ENCODE measurements at places on chromosomes 7 and 10.

DNA sequence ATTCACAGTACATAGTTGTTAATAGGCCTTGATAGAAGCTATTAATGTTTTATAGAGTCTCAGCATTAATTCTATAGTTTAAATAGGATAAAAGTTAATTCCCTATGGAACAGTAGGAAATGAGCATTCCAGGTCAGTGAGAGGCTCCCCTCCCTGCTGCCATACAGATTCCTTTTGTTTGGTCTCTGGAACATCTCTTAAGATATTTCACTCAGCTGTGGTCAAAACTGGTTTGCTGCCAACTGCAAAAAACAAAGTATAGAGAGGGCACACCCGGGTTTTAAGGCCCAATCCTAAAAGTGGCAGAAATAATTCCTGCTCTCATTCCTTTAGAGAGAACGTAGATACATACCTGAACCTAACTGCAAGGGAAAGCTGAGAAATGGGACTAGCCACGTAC is 51.3 kb downstream of the MDFIC start:
- DNase-seq: no peak

DNA sequence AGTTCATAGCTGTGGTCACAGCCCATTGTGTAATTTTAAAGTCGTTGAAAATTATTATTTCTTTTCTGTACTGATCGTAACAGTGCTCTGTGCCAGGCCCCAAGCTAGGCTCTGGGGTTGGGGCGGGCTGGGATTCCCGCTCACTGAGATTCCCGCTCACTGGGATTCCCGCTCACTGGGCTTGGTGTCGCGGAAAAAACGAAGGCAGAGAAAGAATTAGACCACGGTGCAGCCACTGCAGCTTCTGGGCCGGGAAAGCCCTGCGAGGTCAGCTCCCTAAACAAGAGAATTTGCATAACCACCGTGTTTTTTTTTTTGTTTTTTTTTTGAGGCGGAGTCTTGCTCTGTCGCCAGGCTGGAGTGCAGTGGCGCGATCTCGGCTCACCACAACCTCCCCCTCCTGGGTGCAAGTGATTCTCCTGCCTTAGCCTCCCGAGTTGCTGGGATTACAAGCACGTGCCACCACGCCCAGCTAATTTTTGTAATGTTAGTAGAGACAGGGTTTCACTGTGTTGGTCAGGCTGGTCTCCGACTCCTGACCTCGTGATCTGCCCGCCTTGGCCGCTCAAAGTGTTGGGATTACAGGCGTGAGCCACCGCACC is 31.2 kb downstream of the FOXK1 start:
- DNase-seq: no peak

GRCh38 chr10:133238466-133238804 is 780 bp downstream of the VENTX start:
- no peak for DNase-seq

DNA sequence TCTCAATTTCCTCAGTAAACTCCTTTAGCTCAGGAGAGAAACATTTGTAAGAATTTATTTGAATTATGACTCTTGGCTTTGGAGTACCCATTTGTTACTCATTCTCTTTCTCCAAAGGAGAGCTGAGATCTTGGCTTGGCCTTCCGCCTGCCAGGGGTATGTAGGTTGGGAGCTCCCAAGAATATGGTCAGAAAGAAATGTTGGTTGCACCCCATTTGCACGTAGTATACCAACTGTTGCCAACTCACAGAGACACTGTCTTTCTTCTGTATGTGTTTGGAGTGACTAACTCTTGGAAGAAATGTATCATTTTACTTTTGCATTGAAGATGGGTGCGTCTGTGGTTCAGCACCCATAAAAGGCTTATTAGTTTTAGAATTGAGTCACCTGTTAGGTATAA is 708.5 kb upstream of the SORCS1 start:
- no peak for DNase-seq

DNA sequence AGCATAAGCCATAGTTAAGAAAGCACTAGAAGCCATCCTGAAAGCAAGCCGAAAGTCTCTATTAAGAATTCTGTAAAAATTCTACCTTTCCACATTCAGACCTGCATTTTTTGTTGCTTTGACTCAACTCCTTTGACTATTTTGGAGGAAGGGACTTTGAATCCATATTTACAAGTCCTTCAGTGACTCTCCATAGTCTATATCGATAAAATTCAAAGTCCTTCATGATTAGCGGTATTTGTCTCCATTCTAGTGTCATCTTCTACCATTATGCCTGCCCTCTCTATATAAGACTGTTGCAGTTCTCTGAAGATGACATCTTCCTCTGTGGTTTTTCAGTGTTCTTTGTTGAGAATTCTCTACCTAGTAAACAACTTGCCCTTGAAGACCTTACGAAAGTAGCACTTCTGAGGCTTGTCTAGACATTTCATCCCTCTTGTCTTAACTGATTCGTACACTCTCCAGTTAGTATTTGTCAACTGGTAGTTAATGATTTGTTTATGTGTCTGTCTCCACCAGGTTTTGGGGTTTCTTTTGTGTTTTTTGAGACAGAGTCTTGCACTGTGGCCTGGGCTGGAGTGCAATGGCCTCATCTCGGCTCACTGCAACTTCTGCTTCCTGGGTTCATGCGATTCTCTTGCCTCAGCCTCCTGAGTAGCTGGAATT is 1.7 kb downstream of the CCSER2 start:
- DNase-seq: no peak

DNA sequence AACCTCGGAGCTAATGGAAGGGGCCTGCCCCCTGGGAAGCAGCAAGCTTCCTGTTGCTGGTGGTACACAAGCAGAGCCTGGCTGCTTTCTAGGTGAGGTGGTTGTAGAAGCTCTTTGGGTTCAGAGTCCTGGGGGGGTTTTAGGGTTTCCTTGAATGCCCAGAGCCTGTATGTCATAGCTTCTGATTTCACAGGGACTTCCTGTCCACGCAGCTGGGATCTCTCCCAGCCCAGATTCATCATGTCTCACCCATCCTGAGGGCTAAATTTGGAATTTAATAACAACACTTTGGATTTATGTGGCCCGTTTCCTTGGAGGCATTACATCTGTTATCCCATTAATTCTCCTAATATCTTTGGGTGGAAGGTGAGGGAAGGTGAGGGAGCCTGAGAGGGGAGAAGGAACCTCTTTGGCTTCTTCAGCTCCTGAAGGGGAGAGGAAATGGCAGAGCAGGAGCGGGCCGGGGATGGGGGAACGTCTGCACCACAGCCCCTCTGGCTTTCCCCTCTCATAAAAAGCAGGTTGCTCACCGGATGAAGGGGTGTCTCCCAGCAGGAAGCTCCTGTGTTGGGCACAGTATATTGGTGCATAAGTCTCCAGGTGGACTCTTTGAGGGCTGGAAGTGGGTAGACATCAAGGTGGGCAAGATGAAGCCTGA is 19.7 kb downstream of the RPS24 start:
- no peak for DNase-seq

GRCh38 chr7:1940863-1941262 is 270.8 kb downstream of the ELFN1 start:
- no peak for DNase-seq
